ENCODE measurements at places on chromosomes 12 and 14. TPM values are rescaled to one million over a fixed set of nuclear protein-coding genes. Genes with fewer than 3 reads are reported as not detected.

The COQ6 gene
- 25.4 TPM for total RNA-seq

The SMCO2 gene
- 1.9 TPM for total RNA-seq

The CD163L1 gene
- total RNA-seq, result 69.3 TPM

GRCh38 chr12:129530984-129531383, 372.8 kb downstream of the TMEM132D start:
- H3K36me3 ChIP-seq, result no peaks in the 10 kb centered on the region
- no peaks in the 10 kb centered on the region for H3K4me1 ChIP-seq
- no peak overlapping the region for H3K4me3 ChIP-seq
- no peak overlapping the region for H3K27ac ChIP-seq
- H3K27me3 ChIP-seq, result no peaks in the 10 kb centered on the region
- DNase-seq, result no peak

DNA sequence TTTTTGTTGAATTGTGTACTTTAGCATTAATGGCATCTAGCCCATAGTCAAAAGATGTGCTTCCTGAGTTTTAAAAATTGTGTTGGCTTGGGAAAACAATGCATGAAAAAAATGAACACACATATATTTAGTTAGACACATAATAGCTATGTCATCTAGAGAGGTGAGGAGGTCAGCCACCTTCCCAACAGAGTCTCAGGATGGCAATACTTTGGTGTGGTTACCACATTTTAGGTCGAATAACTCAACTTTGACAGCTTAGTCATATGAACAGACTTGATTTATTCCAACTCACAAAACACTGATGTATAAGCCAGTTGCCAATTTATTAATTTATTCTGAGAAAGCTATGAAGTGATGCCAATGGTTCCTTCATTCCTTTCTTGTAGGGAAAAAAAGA, 114.0 kb downstream of the ETNK1 start:
- no peak overlapping the region for H3K4me3 ChIP-seq
- peaks cover 33% of the 10 kb centered on the region for H3K27me3 ChIP-seq
- no peaks in the 10 kb centered on the region for H3K4me1 ChIP-seq

DNA sequence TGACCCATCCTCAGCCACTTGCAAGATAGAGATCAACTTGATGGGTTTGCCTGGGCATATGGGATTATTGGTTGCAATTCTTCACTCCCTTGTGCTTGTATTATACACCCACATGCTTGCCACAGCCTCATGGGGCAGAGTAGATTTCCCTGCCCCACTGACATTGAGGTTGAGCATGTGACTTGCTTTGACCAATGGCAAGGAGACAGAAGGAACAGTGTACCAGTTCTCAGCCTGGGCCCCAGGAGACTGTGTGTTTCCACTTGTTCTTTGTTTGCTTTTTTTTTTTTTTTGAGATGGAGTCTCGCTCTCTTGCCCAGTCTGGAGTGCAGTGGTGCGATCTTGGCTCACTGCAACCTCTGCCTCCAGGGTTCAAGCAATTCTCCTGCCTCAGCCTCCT, 31.8 kb downstream of the CALM1 start:
- H3K36me3 ChIP-seq, result no peaks in the 10 kb centered on the region
- no peaks in the 10 kb centered on the region for H3K27me3 ChIP-seq
- no peaks in the 10 kb centered on the region for H3K4me1 ChIP-seq
- H3K4me3 ChIP-seq, result no peak overlapping the region
- no peak for DNase-seq

GRCh38 chr14:92513966-92514843, 624 bp downstream of the RIN3 start:
- peaks cover 41% of the 10 kb centered on the region for H3K4me1 ChIP-seq
- peak; percentile 14 for DNase-seq
- peak overlapping the region; percentile 99 for H3K4me3 ChIP-seq
- H3K27me3 ChIP-seq, result no peaks in the 10 kb centered on the region
- peak overlapping the region; percentile 86 for H3K27ac ChIP-seq

DNA sequence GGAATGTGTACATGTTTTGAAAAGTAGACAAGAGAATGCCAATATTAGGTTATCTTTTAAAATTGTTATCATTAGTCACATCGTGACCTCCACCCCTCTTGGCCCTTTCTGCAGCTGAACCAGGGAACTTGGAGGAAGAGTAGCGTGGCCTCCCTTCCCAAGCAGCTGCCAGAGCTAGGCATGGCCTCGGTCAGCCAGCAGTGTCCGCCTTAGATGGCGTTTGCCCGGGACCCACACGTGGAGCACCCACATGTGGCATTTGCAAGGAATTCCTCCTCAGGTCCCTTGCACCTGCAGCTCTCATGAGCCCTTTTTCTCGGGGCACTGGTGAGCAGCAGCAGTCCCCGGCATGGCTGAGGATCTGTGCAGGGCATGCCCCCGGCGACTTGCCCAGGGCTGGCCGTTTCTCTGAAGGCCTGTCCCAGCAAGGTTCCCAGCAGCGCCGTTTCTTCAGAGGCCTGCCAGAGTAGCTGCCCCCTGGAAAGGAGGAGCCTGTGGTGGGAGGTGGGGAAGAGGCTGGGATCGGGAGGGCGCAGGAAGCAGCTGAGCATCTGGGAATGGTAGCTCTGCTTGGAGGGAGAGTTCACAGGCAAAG, 10.8 kb downstream of the JDP2 start:
- no peak overlapping the region for H3K27ac ChIP-seq
- DNase-seq, result no peak
- H3K36me3 ChIP-seq, result peaks cover 81% of the 10 kb centered on the region

DNA sequence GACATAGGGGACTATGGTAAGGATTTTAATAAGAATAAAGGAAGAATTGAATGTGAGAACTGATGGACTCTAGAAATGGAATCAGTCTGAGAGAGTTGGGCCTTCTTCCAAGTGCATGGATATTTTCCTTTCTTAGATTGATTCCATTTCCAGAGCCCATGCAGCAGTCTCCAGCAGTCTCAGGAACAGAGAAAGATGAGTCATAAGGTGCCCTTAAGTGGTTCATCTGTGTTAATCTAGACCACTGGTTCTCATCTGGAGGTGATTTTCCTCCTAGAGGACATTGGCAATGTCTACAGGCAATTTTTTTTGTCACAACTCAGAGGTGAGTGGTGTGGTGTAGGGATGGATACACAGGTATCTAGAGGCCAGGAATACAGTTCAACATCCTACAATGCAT, 25.9 kb downstream of the TRIM9 start:
- no peaks in the 10 kb centered on the region for H3K4me1 ChIP-seq
- H3K27me3 ChIP-seq, result no peaks in the 10 kb centered on the region
- no peaks in the 10 kb centered on the region for H3K36me3 ChIP-seq
- no peak for DNase-seq
- no peak overlapping the region for H3K4me3 ChIP-seq
